ENCODE measurements at places on chromosomes 13 and 19. TPM values are rescaled to one million over a fixed set of nuclear protein-coding genes. Genes with fewer than 3 reads are reported as not detected.

Gene CALR3
- not detected for polyA plus RNA-seq

DNA sequence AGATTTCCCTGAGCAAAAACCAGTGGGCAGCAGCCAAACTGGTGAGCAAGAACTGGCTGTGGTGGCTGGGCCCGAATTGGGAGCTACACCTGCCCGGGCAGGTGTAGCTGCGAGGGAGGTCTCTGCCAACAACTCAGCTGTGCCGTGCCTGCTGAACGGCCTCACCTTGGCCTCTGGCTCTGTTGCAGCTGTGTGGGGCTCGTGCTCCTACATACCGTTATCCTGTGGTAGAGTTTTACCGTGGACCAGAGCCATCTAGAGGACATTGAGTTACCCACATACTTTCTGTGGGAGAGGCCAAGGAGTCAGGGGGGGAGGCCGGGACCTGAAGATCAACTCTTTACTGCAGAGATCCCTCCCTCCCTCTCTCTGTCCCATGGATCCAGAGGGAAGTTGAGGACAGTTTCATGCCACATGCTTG, 113.2 kb downstream of the TM9SF2 start:
- DNase-seq = no peak

DNA sequence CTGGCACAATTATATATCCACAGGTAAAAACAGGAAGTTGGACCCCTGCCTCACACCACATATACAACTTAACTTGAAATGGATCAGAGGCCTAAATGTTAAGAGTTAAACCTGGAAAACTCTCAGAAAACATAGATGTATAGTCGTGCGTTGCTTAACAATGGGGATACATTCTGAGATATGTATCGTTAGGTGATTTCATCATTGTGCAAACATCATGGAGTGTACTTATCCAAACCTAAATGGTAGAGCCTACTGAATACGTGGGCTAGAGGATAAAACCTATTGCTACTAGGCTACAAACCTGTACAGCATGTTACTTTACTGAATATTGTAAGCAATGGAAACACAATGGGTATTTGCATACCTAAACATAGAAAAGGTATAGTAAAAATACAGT, 14.8 kb upstream of the CALM3 start:
- no peak for DNase-seq

- DNase-seq = no peak
These were observed 6.1 kb upstream of the CEACAM7 start for GRCh38 chr19:41694196-41694595.

DNA sequence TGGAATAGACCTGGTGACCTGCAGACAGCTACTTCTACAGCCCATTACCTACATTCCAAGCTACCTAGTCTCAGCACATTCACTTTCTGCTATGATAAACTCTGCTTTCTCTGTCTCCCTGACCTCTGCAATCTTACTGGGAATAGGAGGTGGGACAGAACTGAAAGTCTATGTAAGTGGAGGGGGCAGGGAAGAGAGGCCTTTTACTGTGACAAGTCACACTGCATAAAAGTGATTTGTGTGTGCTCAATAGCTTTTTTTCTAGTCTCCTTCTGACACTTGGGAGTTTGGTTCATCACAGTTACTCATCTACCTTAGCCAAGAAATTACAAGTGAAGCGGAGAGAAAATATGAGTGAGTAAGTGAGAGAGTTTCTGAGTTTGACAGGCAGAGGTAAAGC, 322.4 kb downstream of the OLFM4 start:
- no peak for DNase-seq

Gene ZNF792
- 2.6 TPM for polyA plus RNA-seq

Gene CBLC
- not detected for polyA plus RNA-seq

Data from cardiac muscle cell (in vitro differentiated cells and primary cell).